ENCODE measurements at places on chromosomes 6 and 20.

DNA sequence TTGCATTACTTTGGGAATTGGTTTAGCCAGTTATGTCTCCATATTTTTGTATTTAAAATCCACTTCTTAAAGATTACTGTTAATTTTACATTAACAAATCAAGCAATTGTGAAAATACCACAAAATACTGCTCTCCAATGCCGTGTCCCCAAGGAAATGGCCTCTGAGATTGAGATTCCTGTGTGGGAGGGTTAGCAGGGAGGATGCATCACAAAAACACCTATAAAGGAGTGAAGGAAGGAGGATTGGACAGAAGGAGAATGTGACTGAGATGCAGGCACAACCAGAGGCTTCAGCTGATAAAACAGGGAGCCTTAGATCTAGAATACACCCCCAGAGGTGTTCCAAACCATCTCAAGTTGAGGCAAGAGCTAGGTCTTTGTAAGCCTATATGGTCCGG lies 34.2 kb upstream of the NKAIN2 start:
- DNase-seq = no peak

DNA sequence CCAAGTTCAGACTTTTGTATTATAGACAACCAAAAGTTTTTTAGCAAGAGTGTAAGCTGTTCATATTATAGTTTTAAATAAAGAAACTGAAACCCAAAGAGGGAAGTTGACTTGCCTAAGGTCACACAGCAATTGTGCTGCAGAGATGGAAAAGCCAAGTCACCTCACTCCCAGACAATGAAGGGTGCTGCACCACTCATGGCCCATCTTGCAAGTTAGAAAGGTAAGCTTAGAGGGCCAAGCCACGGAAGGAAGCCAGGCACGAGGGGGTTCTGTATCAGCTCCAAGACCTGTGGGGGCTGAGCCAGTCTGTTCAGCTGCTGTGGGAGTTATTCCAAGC lies 860 bp downstream of the DEFB124 start:
- DNase-seq = no peak

DNA sequence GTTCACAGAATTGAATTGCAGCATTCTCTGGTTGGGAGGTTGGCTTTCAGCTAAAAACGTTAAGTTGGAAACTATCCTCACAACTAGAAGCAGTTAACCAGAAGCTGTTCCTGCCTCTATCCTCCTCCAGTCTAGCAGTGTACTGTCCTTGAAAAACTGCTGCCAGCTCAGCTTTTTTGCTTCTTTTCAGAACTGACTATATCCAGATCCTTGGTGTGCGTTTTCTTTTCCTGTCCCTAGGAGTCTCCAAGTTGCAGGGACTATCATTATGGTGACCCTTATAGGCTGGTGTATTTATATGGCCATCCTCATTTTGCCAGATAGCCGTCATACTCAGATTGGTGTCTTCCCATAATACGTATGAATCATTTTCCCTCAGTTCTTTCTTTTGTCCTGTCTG lies 5.5 kb downstream of the ITCH start:
- DNase-seq = no peak

- DNase-seq = no peak
These were observed 60.7 kb upstream of the TULP4 start for GRCh38 chr6:158251565-158251964.

Measured in NCI-H2081 (cell line).